ENCODE measurements at places on chromosomes 12 and 14.

DNA sequence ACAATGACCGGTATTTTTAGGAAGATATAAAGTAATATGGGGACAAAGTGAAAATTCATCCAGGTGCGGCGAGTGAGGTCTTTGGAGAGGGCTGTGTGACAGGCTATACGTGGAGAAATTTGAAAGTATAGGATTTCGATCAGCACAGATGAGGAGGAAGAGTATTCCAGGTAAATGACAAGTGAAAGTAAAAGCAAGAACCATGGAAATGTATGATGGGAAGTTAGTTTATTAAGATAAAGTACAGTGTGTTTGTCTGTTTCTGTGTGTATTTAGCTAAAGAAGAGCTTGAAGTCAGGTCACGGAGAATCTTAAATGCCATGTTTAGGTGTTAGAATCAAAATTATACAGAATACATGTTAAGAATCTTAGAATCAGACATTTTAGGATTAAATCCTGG, 239.0 kb downstream of the CPNE8 start:
- no peak for DNase-seq

DNA sequence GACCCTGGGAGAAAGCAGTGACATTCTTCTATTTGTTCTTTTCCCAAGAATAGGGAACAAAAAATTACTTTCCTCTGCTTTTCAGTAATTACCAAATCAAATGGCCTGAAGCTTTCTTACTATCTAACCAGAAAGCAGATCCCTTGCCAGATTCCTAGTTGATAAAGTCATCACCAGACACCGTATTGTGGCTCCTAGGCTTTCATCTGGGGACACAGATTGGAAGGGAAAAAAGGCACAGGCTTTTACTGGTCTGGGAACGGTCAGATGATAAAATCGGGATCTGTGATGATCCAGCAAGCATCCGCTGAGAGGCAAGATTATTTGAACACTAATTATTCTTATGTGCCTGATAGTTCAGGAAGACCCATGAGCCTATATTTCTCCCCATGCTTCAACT, 79.1 kb upstream of the BCL2L14 start:
- no peak for DNase-seq

GRCh38 chr14:100533656-100534485, 53.3 kb downstream of the BEGAIN start:
- no peak for DNase-seq

- no peak for DNase-seq
Measured at GRCh38 chr12:110998165-110998564, 77.8 kb upstream of the MYL2 start.

- no peak for DNase-seq
Measured at GRCh38 chr14:68694516-68695235, 98.2 kb downstream of the ZFP36L1 start.

DNA sequence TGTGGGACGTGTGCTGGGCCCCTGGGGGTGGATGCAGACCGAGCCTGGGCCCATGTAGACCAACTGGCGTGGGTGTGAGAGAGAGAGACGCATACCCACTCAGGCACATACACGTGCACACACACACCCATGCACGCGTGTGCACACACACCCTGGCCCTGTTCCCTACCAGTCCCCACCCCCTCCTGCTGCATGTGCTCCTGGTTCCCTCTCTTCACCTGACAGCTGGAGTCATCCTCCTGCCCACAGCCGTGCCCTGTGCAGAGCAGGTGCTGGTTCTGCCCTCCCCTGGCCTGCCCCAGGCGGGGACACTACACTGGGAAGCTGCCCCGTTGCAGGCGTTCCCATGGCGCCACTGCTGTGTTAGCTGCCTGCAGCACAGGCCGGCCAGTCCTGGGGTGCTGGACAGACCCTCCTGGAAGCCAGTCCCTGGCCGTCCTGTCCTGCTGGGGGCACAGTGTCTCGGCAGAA, 18.5 kb downstream of the PACS2 start:
- DNase-seq = no peak

Data from CD4-positive, alpha-beta T cell (primary cell).